ENCODE measurements at places on chromosomes 16 and 17. TPM values are rescaled to one million over a fixed set of nuclear protein-coding genes. Genes with fewer than 3 reads are reported as not detected.

NPIPA8 gene
- 1.5 TPM for total RNA-seq

HP gene
- total RNA-seq: 24.3 TPM

SDK2 gene
- 0.93 TPM for total RNA-seq

GAS2L2 gene
- not detected for total RNA-seq

NUP88 gene
- 34.5 TPM for total RNA-seq

KCNG4 gene
- total RNA-seq: not detected

TPSB2 gene
- total RNA-seq: not detected

AIPL1 gene
- total RNA-seq: not detected

LRRC36 gene
- total RNA-seq: not detected

VTN gene
- total RNA-seq: 17.4 TPM

GCGR gene
- not detected for total RNA-seq

ITGAL gene
- not detected for total RNA-seq

DOK4 gene
- total RNA-seq: 32.8 TPM

ZNF830 gene
- 7.3 TPM for total RNA-seq

HOXB6 gene
- total RNA-seq: 2.2 TPM

PRSS22 gene
- not detected for total RNA-seq

MYH3 gene
- total RNA-seq: 1.3 TPM

CTRB2 gene
- not detected for total RNA-seq

GPATCH8 gene
- total RNA-seq: 9.1 TPM

CCL2 gene
- total RNA-seq: 15.1 TPM

HSD17B2 gene
- not detected for total RNA-seq

CORO6 gene
- total RNA-seq: 27.3 TPM

AANAT gene
- not detected for total RNA-seq

PYY gene
- not detected for total RNA-seq

MT1M gene
- 0.82 TPM for total RNA-seq

PIPOX gene
- total RNA-seq: 1.1 TPM

CFAP97D1 gene
- not detected for total RNA-seq

ABCA5 gene
- total RNA-seq: 6.7 TPM

UNC13D gene
- total RNA-seq: 0.70 TPM

CA5A gene
- total RNA-seq: not detected

GSG1L gene
- total RNA-seq: not detected

ZP2 gene
- not detected for total RNA-seq

TPSG1 gene
- not detected for total RNA-seq

OR4D1 gene
- not detected for total RNA-seq

KRT35 gene
- total RNA-seq: not detected

HOXB5 gene
- 0.12 TPM for total RNA-seq

TNFRSF17 gene
- total RNA-seq: not detected

LCAT gene
- 7.1 TPM for total RNA-seq

ZDHHC1 gene
- 10.6 TPM for total RNA-seq

SLFN13 gene
- 0.85 TPM for total RNA-seq

MT3 gene
- not detected for total RNA-seq

TMEM204 gene
- 18.1 TPM for total RNA-seq

C17orf67 gene
- 1.3 TPM for total RNA-seq

PRSS36 gene
- 1.3 TPM for total RNA-seq

IGF2BP1 gene
- 5.1 TPM for total RNA-seq

KRT20 gene
- not detected for total RNA-seq

ABCC12 gene
- under 0.01 TPM for total RNA-seq

SLC22A31 gene
- 1.1 TPM for total RNA-seq

HLF gene
- total RNA-seq: 0.12 TPM

USP43 gene
- not detected for total RNA-seq

SLC52A1 gene
- not detected for total RNA-seq

ASPA gene
- total RNA-seq: 1.4 TPM

SLC38A8 gene
- total RNA-seq: not detected

KRTAP2-3 gene
- not detected for total RNA-seq

ZNF205 gene
- total RNA-seq: 10.6 TPM

DNASE1L2 gene
- 0.26 TPM for total RNA-seq

Measured in pericardium fibroblast (primary cell).